CD8-positive, alpha-beta memory T cell (primary cell): ENCODE measurements at places on chromosomes 1 and 21.

DNA sequence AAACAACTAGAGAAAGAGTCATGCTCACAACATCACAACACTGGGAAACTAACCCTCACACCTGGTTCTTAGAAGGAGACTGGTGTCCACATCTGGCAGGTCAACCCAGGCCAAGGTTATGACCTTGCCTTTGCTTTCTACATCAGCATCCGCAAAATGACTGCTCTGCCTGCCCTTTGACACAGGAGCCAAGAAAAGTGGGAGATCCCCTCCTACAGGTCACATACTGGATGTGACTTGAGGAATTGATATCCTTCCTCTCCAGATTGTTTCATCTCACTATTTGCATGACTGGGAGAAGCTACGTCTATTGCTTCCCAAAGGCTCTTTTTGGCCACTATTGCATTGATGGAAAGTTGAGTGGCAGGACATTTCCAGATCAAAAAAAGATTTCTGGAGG is 115.5 kb downstream of the MIS18A start:
- no peak for DNase-seq

GRCh38 chr1:78054559-78054958 is 8.8 kb downstream of the GIPC2 start:
- no peak for DNase-seq

DNA sequence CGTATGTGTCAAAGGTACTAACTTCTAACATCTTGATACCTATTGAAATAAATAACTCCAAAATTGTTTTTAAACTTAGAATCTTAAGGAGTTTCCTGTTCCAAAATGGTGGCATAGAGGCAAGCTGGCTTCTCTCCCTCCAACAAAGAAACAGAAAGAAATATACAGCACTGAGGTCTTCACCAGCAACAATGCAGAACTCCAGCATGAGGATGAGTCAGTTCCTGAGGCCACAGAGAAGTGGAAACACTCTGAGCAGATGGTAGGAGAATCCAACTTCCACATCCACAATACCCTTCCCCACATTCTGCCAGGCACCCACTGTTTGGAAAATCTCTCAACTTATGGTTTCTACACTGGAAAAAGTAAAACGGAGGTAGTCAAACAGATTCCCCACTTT is 12.2 kb upstream of the PPIH start:
- DNase-seq: no peak

GRCh38 chr1:109181807-109182163 is 31.9 kb upstream of the SARS1 start:
- no peak for DNase-seq

DNA sequence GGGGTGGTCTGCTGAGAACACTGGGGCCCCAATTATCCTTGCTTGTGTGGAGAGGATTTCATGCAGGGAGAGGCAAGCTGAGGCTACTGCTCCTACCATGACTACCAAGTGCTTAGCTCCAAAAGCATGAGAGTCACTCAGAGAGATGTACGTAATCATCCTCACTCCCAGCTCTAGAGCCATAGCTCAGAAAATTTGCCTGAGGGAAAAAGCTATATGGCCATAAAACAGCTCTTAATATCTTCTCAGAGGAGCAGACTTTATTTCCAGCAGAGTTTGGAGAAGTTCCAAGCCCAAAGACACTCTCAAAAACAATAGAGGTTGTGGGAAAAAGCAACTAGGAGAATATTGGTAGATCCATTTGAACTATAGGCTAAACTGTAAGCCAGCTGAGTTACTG is 106.4 kb upstream of the PBX1 start:
- DNase-seq: no peak

GRCh38 chr1:238673561-238673960 is 712.8 kb upstream of the CHRM3 start:
- no peak for DNase-seq

- DNase-seq: no peak
Observed at GRCh38 chr1:119626841-119627240, 21.2 kb downstream of the ZNF697 start.

GRCh38 chr1:60540141-60540540 is 466.6 kb upstream of the C1orf87 start:
- no peak for DNase-seq

GRCh38 chr1:157156058-157156541 is 17.9 kb upstream of the ETV3 start:
- peak; percentile 70 for DNase-seq

- DNase-seq: no peak
Observed at GRCh38 chr1:6083801-6084446, 38.2 kb downstream of the KCNAB2 start.

DNA sequence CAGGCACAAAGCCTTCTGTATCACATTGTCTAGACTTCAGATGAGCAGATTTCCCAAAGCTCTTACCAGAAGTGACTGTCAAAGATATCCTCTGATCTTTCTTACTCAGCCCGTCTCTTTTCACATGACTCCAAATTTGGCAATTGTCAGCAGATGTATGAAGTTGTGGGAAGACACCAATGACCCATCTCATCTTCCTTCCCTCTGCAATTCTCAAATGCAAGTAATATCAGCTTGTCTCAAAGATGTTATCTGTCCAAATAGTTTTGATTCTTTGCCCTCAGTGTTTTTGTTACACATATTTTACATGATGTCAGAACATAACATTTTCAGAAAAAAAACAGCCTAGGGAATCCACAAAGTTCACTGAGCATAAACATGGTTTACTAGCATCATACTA is 45.1 kb upstream of the RGS2 start:
- DNase-seq: no peak

- DNase-seq: peak; percentile 60
Observed at GRCh38 chr1:109263597-109264378, 14.4 kb downstream of the CELSR2 start.

GRCh38 chr1:230084408-230085177 is 17.6 kb downstream of the GALNT2 start:
- DNase-seq: no peak

GRCh38 chr1:111624382-111624781 is 4.8 kb downstream of the RAP1A start:
- DNase-seq: peak; percentile 37
